ENCODE measurements at places on chromosomes 16 and 17.

DNA sequence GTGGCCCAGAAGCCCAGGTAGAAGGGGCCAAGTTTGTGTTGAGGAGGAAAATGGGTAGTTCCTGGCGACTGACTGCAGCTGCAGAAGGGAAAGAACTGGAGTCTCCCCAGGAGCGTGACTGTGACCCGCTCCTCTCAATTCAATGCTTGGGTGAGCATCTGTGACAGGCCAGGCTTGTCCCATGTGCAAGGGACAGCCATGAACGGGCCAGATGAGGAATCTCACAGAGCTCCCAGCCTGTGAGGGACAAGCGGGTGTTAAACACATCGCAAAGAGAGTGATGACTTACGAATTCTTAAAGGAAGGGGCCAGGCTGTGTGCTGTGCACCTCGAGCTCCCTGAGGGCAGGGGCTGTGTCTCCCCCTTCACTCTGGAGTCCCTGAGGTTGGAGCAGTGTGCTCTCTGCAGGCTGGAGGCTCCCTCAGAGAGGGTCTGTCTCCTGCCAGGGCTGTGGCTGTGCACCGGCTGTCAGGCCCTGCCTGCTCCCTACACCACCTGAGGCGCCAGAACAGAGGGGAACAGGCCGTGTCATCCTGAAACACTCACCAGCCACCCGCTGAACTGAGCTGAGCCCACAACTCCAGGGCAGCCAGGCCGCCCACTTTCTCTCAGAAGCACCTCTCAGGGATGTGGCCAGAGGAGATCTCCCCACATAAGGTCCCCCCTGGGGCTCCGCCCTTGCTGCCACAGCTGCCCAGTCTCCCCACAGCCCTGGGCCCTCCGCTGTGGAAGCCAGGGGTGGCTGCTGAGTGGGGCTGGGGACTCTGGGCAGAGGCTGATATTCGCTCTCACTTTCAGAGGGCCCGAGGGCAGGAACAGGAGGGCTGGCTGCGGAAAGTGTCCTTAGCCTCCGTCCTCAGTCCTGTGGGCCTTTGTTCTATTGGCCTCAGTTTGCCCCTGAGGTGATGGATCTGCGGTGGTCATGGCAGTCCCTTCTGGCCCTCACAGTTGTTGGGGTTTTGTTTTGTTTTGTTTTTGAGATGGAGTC lies 25.7 kb upstream of the NXPH3 start:
- DNase-seq: no peak

GRCh38 chr16:53952215-53953208 lies 248.6 kb downstream of the FTO start:
- DNase-seq: no peak

DNA sequence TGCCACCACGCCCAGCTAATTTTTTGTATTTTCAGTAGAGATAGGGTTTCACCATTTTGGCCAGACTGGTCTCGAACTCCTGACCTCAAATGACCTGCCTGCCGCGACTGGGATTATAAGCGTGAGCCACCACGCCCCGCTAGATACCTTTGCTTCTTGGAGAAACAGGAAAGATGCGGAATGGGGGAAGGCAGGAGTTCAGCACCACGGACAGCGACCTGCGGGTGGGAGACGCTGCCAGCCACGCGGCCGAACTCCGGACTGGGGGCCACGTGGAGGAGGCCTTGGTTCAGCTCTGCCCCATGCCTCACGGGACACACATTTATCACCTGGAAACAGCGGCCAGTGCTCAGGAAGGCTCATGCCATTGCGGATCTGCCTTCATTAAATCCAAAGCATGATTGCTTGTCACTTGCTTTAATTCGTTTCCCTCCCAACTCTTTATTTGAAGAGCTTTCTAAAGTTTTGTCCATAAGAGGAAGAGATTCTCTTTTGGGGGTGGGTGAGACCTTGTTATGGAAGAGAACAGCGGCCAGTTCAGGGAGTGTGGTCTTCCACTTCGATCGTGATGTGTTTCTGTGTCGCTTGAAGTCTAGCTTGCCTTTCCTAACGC lies 219.9 kb downstream of the ENGASE start:
- no peak for DNase-seq

DNA sequence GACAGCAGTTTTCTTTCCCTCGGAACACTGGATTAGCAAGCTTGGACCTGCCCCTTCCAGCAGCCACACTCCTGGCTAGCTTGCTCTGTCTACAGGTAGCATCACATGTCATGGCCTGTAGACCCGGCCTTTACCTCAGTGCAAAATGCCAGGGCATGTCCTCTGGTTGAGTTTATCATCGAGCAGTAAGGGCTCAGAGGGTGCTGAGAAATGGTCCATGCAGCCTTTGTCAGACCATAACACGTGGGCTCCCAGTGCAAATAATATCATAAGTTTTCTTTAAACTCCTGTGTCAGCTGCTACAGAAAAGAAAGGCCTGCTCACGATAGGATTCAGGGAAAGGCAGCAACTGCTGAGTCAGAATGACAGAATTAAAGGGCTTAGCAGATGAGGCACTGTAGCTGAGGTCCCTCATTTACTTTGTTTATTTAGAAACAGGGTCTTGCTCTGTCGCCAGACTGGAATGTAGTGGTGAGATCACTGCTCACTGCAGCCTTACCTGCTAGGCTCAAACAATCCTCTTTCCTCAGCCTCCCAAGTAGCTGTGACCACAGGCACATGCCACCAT lies 8.0 kb upstream of the GNA13 start:
- DNase-seq: no peak

GRCh38 chr16:9092978-9093344 lies 1.5 kb downstream of the HAPSTR1 start:
- DNase-seq: no peak

GRCh38 chr17:82743344-82744219 lies 8.2 kb downstream of the FN3K start:
- DNase-seq: no peak

GRCh38 chr16:83734136-83734535 lies 73.6 kb upstream of the HSBP1 start:
- no peak for DNase-seq

GRCh38 chr17:1221209-1221608 lies 41.4 kb upstream of the ABR start:
- no peak for DNase-seq

GRCh38 chr17:31581491-31581890 lies 190.0 kb downstream of the RAB11FIP4 start:
- DNase-seq: no peak

- DNase-seq: no peak
Observed at GRCh38 chr17:27616414-27616813, 14.6 kb upstream of the LGALS9 start.

DNA sequence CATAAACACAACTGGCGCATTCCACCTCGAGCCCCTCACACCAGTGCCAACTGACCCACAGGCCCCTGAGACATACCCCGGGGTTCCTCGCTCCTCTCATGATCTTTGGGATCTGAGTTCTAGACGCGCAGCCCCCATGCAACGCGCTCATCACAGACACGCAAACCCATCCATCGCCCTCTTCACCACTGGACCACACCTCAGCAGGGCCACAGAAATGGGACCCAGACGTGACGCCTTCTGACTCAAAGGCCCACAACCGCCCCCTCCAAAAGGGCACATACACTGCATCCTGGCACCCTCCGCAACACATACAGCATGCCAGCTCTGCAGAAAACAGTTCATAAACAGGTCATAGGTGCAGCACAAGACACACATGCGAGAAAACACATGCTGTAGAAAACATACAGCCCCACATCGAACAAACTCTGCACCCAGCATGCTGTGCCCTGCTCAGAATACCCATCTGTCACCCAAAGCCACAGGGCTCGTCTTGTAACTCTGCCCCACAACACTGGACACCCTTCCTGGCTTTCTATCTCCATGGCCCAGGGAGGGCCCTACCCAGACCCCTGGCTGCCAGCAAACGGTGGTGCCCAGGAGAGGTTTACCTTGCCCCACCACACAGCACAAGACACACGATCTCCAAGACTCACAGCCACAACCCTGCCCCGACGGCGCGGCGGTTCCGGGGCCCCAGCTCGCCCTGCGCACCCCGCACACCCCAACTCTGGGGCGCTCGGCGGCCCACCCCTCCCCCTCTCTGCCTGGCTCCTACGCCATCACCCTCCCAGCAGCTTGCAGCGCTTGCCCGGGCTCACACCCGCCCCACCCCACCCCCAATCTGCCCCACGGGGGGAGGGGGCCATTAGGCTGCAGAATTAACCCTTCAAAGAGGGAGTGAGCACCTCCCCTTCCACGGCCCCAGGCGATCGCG lies 887 bp downstream of the ZBTB4 start:
- DNase-seq: no peak

DNA sequence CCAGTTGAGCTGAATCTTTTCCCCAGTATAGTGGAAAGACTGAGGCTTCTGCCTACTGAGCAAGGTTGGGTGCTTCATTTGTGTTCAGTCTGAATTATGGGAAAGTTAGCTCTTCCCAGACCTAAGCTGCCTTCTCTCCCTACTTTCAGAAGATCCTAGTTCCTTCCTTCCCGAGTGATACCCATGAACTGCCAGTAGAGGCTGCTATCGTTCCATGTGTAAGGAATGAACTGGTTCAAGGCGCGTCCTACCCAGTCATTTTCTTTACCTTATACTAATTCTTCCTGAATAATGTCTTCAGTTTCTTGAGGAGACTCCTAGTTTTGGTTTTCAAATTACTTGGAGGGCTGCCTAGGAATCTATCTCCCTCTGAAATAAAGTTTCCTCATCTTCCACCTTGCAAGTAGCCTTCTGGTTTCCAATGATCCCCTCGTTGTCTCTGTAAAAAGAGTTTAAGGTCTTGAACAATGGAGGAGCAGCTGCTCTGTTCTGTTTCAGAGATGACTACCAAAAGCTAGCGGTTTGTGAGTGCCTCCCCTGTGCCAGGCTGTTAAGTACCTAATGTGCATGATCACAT lies 934 bp upstream of the AOC2 start:
- no peak for DNase-seq

DNA sequence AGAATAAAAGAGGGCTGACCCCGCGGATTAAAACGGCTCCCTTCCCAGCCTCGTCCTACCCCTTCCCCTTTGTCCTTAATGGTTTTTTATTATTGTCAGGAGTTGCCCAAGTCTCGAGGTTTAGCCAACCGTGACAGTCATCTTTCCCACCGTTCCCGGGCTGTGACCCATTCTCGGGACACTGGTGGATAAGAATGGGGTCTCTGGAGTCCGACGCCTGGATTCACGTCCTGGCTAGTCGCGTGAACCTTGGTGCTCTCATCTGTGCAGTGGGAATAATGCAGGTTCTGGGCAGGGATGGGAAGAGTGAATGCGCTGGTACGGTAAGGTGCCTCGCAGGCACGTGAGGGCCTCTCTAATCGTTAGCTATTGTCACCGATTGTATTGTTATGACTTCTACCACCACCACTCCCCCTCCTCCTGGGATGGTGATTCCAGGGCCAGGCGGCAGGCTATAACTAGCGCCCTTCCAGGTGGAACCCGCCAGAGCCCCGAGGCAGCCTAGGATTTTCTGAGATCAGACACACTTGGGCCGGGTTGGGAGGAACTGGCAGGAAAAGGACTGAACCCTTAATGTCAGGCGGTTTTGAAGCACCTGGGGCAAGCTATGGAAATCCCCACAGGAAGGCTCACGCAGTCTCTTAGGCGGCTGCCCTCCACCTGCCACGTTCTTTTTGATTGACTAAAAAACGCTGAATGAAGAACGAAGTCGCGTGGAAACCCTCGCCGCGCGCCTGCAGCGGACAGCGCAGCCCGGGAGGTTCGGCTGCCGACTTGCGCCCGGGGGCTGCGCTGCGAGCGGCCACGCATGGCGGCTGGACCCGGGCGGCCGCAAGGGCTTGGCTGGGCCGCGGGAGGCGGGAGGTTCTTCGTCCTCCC lies 2.7 kb downstream of the HS3ST3B1 start:
- peak; percentile 74 for DNase-seq

DNA sequence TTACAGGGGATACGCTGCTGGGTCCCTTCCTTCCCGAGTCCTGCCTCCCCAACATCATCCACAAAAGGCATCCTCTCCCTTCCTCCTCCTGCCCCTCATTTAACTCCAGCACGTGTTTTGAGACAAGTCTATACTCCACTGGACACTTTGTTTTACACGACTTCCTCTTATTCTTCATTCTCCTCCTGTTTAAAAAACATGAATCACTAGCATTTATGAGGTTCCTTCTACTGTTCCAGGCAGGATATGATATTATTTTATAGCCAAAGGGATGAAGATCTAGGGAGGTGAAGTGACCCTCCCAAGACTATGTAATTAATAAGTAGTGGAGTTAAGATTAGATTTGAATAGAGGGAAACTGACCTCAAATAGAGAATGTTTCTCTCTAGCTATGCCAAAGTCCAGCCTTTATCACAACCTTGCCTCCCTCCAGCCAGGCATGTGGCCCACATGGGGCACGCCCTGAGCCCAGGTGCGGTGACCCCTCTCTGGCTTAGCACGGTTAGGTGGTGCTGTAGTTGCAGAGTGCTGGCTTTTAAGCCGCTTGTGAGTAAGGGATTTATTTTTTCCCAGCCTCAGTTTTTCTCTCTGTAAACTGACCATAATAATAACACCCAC lies 1.3 kb upstream of the HSD17B2 start:
- DNase-seq: no peak

DNA sequence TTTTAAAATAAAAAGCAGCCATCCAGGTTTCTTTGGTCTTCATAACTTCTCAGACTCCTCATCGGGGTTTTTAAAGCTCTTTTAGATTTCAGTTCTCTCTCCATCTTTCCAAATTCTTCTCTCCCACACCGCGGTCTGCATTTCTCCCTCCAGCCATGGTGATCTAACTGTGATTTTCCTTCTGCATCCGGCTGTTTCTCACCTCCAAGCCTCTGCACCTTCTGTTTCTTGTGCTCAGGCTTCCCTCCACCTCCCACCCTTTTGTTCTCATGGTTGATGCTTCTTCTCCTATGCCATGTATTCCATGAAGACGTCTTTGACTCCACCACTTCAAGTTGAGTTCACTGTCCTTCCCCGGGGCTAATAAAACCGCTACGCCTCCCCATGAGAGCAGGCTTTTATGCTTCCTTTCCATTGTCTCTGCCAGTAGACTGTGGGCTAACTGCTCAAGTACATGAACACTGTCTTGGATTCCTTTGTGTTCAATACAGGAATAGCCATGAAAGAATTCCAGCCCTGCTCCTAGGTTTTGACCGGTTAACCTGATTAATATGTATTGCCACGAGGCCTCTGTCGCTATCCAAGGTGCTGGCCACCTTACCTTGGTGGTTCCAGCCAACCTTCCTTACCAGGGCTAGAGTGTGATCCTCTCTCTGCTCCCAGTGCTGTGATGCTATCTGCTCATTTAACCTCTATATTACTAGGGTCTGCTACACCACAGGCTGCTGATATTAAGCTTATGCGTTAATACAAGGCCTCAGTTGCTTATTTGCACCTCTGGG lies 625.1 kb downstream of the HS3ST4 start:
- no peak for DNase-seq

- DNase-seq: no peak
Observed at GRCh38 chr16:24309258-24310142, 53.4 kb downstream of the CACNG3 start.

DNA sequence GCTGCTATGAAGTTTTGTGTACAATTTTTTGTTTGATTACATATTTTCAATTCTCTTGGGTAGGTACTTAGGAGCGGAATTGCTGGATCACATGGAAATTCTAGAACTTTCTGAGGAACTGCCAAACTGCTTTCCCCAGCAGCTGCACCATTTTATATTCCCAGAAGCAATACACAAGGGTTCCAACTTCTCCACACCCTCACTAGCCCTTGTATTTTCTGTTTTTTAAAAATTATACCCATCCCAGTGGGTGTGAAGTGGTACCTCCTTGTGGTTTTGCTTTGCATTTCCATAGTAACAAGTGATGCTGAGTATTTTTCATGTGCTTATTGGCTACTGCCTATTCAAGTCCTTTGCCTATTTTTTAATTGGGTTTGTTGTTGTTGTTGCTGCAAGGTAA lies 20.9 kb downstream of the NACA2 start:
- DNase-seq: no peak
